ENCODE measurements at places on chromosomes 13 and 19.
A peak's percentile ranks its signal among the peaks of the same experiment; 100 is the strongest.

- peaks cover 6% of the 10 kb centered on the region for H3K27me3 ChIP-seq
- H3K4me3 ChIP-seq: no peak overlapping the region
- no peak overlapping the region for H3K27ac ChIP-seq
- no peaks in the 10 kb centered on the region for H3K4me1 ChIP-seq
- DNase-seq: no peak
Measured at GRCh38 chr19:4531562-4532165, 3.4 kb downstream of the PLIN5 start.

DNA sequence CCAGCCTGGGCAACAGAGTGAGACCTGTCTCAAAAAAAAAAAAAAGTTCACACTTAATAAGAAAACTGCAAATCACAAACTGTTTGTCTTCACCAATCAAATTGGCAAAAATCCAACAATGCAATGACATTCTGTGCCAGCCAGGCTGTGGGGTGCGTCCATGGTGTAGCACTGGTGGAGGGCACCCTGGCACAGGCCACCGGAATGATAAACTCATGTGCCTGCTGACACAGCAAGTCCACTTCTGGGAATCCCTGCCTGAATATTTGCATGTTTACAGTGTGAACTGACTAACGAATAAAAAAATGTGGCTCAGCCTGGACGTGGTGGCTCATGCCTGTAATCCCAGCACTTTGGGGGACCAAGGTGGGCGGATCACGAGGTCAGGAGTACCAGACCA is 1.6 kb upstream of the LRRC25 start:
- H3K27ac ChIP-seq: no peak overlapping the region
- H3K4me3 ChIP-seq: no peak overlapping the region
- no peak for DNase-seq
- H3K27me3 ChIP-seq: peaks cover 10% of the 10 kb centered on the region

DNA sequence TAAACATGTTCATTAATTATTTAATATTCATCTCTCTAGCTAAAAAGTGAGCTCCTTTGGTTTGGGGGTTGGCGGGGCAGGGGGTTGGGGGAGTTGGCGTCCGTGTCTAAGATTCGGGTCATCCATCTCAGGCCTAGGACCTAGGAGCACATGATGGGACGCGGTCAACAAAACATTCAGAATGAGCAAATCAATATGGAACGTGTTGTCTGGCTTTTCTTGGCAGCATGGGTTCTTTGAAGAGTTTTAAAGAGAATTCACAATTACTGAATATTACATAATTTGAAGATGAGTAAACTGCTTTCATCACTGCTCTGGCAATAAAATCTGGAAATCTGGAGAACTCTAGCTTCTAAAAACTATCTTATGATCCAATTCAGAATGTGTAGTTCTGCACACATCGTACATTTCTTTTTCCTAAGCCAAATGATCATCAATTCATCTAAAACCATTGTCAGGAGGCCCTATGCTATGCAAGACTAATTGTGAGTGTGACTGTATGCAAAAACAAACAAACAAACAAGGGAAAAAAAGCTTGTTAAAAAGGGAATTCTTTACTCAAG is 5.4 kb upstream of the ARGLU1 start:
- H3K4me1 ChIP-seq: peaks cover 4% of the 10 kb centered on the region
- H3K27ac ChIP-seq: no peak overlapping the region
- no peak overlapping the region for H3K4me3 ChIP-seq
- H3K27me3 ChIP-seq: no peaks in the 10 kb centered on the region
- no peak for DNase-seq

DNA sequence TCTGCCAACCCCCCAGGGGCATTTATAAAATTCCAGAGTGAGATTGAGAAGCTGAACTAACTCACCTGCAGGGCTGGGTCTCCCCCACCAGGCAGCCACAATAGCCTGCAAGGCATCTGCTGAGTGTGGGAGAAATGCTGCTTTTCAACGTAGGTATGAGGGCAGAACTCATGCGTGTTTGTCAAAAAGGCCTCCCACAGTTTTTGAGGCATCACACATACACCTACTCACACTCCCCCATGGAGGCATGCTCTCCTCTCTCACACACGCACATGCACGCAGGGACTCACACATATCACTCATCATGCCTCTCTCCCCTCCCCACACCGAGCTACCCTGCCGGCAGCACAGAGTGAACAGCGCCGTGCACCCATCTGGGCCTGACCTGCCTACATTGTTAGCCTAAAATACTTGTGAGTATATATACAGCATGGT is 390.5 kb downstream of the FGF9 start:
- peak; percentile 46 for DNase-seq
- peak overlapping the region; percentile 53 for H3K4me3 ChIP-seq
- H3K4me1 ChIP-seq: peaks cover 69% of the 10 kb centered on the region

DNA sequence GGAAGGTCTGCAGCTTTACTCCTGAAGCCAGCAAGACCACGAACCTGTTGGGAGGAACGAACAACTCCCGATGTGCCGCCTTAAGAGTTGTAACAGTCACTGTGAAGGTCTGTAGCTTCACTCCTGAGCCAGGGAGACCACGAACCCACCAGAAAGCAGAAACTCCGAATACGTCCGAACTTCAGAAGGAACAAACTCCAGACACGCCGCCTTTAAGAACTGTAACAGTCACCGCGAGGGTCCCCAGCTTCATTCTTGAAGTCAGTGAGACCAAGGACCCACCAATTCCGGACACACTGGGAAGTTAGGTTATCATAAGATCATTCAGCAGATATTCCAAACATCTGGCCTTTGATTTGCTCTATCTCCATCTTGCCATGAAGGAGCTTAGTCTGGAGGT is 1623.0 kb downstream of the SLITRK1 start:
- H3K36me3 ChIP-seq: no peaks in the 10 kb centered on the region
- no peaks in the 10 kb centered on the region for H3K27me3 ChIP-seq
- no peak overlapping the region for H3K4me3 ChIP-seq
- H3K4me1 ChIP-seq: no peaks in the 10 kb centered on the region

DNA sequence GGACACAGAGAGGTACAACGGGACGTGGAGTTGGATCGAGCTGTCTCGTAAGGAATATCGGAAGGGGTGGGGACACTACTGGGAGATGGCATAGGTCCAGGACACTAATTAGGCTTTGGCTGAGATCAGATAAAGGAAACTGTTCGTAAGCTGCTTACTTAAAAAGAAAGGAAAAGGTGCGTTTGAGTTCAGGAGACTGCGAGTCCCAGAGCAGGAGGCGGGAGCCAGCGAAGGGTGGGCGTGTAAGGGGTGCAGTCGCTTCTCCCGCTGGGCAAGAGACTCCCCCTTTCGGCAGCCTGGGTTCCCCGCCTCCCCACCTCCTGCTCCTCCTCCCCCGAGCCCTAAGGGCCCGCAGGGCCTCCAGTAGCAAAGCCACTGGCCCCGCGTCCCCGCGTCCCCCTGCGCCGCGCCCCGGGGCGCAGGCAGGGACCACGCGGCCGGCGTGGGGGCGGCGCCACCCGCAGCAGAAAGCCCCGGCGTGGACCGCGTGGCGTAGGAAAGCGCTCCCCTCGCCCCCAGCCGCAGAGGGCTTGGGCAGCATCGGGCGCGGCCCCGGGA is 547 bp downstream of the ABCC4 start:
- peaks cover 16% of the 10 kb centered on the region for H3K4me1 ChIP-seq
- peak overlapping the region; percentile 83 for H3K27ac ChIP-seq
- H3K4me3 ChIP-seq: peak overlapping the region; percentile 93
- no peaks in the 10 kb centered on the region for H3K27me3 ChIP-seq

GRCh38 chr13:30545320-30545719 is 72.4 kb upstream of the USPL1 start:
- H3K4me3 ChIP-seq: no peak overlapping the region
- peaks cover 3% of the 10 kb centered on the region for H3K36me3 ChIP-seq

All from effector memory CD8-positive, alpha-beta T cell (primary cell).